ENCODE measurements at places on chromosomes 16 and 17. TPM values are rescaled to one million over a fixed set of nuclear protein-coding genes. Genes with fewer than 3 reads are reported as not detected.

DNA sequence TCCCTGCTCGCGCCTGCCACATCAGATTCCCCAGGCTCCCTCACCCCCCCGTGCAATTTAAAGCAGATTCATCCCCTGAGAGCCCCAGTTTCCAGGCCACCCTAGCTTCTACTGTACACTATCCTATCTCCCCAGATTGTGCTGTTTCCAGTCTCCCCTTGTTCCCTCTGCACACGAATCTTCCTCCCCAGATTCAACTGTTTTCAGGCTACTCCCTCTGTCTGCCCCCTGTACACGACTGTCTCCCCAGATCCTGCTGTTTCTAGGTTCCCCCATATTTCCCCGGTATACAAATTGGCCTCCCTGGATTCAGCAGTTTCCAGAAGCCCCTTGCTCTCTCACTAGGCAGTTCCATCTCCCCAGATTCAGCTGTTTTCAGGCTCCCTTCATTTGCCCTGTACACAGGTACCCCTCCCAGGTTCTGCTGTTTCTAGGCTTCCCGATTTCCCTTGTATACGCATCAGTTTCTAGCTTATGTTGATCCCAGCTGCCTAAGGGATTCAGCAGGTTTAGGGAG is 22.9 kb downstream of the COPZ2 start:
- DNase-seq, result no peak

DNA sequence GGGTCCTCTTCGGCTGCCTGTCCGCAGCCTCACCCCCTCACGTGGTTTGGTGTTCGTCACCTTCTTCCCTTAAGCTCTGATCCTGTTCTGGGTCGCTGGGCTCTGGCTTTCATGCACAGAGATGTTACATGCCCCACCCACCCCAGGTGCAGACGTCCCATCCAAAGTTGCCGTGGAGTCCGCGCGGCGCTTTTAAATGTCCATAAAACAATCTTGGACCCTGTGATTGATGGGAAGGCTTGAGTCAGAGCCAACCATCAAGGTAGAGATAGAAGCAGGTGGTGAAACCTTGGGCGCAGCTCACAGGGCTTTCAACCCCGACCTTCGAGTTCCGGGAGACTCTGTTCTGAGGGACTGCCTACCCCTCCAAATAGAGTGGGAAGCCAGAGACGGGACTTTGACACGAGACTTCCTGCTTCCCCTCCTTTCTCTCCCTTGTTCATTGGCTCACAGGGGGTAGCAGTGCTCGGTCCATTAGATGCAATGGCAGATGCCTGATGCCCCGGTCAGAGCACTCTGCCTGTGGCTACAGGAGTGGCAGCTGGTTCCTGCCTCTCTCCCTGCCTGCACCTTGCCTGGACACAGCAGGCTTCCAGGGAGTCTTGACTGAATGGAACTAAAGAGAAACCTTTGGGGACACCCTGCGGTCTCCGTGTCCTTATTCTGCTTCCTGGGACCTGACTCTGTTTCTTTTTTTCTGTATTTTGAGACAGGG is 4.0 kb downstream of the ENGASE start:
- no peak for DNase-seq

DNA sequence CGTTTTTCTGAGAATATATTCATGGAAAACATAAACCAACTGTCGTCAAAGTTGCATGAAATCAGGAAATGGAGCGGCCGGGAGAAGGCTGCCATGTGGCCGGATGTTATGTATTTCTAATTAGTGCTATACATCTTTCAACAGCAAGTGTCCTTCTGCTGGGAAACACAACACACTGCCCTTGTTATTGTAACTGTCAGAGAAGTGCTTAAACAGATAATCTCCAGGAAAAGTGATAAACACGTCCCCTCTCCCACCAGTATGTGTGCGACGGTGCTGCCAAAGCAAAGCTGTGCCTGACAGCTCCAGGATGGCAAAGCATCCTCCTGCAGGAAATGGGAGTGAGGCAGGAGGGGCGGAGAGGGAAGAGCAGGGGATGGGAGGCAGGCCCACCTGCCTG is 111.8 kb downstream of the SMG6 start:
- DNase-seq, result peak; percentile 38

GRCh38 chr17:76723812-76724211 is 2.6 kb downstream of the JMJD6 start:
- no peak for DNase-seq

- DNase-seq, result no peak
Observed at GRCh38 chr17:50487213-50488096, 8.8 kb downstream of the RSAD1 start.

DNA sequence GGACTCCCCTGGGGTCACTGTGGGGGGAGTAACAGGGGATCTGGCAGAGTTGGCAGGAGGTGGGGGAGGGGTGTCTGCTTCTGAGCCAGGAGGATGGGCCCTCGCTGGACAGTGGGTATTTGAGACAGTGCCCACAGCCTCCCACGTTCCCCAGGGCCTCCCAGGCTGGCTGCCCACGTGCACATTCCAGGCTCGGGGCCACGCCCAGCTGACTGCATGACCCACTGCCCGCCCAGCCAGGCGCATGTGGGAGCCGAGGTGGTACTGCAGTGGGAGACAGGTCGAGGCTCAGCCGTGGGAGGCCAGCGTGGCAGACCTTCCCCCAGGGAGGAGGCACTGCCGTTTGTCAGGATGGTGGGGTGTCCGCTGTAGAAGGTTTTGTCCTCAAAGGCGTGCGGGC is 38.8 kb downstream of the BAHCC1 start:
- DNase-seq, result no peak

- no peak for DNase-seq
Observed at GRCh38 chr17:83073389-83074063, 5.9 kb upstream of the METRNL start.

GRCh38 chr17:7886227-7887037 is 2.2 kb upstream of the CHD3 start:
- DNase-seq, result peak; percentile 75

GRCh38 chr17:205817-206216 is 24.4 kb upstream of the DOC2B start:
- no peak for DNase-seq

DNA sequence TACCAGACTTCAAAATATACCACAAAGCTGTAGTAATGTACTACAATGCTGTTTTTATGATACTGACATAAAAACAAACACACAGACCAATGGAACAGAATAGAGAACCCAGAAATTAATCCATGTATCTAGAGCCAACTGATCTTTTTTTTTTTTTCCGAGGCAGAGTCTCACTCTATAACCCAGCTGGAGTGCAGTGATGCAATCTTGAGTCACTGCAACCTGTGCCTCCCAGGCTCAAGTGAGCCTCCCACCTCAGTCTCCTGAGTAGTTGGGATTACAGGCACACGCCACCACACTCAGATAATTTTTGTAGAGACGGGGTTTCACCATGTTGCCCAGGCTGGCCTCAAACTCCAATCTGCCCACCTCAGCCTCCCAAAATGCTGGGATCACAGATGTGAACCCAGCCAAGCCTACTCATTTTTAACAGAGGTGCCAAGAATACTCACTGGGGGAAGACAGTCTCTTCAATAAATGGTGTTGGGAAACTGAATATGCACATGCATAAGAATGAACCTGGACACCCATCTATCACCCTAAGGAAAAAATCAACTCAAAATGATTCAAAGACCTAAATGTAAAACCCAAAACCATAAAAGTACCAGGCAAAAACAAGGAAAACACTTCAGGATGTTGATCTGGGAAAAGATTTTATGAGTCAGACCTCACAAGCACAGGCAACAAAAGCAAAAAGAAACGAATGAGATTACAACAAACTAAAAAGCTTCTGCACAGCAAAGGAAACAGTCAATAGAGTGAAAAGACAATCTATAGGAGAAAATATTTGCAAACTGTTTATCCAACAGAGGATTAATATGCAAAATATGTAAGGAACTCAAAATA is 63.1 kb downstream of the STX8 start:
- no peak for DNase-seq

DNA sequence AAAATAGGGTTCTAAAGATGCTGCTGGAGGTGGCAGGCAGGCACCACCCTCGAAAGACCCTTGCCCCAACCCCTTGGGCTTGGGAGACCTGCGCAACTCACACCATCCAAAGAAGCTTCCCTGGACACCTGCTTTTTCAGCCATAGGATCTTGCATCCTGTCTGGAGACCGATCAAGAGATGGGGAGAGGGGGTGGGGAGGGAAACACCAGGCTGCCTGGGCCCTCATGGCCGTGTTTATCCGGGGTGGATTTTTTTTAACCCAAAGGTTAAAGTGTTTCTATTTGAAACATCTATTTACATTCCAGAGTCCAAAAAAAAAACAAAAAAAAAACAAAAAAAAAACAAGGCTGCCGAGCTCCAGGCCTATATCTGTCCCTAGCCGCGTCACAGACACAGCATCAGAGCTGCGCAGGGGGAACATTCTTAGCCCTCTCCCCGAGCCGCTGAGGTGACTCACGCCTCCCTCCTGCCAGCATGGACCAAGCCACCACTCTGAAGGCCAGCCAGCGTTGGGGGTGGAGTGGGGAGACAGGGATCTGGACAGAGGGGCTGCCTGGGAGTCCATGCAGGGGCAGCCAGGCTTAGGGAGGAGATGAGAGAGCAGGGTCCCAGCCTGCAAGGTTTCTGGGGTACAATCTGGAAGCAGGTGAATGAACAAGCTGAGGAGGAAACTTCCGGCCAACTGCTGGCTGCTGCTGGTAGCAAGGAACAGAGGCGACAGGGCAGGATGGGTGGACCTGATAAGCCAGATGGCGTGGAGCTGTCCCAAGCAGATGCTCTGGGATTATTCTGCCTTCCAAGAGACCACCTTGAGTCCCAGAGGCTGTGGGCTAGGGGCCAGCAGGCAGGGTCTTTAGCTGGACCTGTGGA is 14.8 kb downstream of the HDAC5 start:
- peak; percentile 79 for DNase-seq

- no peak for DNase-seq
Observed at GRCh38 chr16:20899071-20899470, 1.1 kb downstream of the DCUN1D3 start.

DNA sequence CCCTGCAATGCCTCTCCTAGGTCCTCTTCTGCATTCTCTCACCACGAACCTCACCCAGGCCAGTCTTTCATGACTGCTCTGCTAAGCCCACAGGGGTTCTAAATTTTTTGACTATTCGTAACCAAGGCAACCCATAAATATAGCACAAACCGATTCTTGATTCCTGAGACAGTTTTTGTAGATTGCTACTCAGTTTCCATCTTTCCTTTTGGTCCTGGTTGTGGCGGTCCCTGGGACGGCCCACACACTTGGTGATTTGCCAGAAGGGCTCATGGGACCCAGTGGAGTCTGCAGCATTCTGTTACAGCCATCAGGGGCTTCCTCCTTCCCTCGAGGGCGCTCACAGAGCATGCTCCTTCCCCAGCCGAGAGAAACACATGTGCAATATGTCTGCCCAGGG is 23.4 kb upstream of the MGAT5B start:
- DNase-seq, result no peak

- DNase-seq, result no peak
Observed at GRCh38 chr16:88077328-88078108, 126.3 kb downstream of the BANP start.

DNA sequence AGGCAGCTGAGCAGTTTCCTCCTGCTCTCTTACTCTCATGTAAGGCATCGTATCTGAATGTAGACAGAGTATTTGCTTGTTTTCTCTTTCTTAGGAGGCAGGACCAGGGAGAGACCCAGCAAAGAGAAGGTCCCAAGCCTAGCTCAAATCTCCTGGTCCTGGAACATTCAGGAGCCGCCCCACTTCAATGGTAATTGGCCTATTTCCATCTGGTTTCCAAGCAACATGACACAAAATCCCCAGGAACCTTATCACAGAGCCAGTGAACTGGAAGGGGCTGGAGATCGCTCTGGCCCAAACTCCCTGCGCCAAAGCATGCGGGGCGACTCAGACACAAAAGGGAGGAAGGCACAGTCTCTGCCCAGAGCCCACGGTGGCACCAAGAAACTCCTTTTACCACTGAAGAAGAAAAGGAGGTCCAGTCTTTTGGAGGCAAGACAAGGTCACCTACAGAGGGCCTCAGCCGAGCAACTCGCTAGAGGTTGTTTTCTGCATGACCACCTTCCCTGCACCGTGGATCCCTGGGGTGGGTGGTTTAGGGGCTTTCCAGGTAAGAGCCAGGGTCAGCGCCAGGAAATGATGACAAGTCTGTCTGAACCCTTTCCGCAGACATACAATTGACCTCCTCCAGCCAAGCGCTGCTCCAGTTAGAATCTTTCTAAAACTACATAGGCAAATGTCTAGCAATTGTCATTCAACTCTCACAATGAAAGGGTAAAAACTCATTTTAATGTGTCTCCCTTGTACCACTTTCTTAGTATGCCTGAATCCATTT is 394.7 kb downstream of the SOX9 start:
- no peak for DNase-seq

GRCh38 chr17:47687748-47688147 is 6.2 kb upstream of the TBKBP1 start:
- DNase-seq, result no peak

DNA sequence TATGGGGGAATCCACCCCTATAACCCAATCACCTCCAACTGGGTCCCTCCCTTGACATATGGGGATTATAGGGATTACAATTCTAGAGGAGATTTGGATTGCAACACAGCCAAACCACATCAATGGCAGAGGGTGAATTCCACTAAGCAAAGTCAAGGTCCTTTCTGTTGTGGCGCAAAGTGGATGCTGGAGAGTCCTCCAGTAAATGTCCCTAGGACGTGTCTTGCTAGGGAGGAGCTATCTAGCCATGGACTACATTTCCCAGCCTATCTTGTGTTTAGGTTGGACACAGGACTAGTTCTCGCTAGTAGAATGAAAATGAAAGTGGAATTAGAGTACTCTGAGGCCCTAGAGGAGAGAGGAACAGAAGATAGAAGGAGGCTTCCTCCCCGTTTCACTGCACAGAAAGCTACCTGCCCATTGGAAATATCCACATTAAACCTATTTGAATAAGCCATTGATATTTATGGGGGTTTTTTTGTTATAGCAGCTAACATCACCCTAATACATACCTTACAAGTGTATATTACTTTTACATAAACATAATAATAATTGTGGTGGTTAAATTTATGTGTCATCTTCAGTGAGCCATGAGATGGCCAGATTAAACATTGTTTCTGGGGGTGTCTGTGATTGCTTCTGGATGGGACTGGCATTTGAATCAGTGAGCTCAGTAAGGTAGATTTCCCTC is 56.7 kb upstream of the ERCC4 start:
- DNase-seq, result no peak

DNA sequence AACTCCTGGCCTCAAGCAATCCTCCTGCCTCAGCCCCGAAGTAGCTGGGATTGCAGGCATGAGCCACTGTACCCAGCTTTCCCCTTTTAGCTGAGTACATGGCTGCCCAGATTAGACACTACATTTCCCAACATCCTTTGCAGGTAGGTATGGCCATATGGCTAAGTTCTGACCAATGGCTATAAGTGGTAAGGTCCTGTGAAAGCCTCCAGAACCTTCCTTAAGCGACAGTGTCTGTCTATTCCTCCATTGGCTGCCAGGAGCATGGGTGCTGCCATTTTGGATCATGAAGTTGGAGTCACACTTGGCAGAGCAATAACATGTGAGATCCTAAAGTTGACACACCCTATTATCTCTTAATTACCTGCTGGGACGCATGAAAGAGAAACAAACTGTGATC is 24.4 kb upstream of the CRHR1 start:
- DNase-seq, result no peak

The SOST gene
- total RNA-seq, result not detected

The LGALS9B gene
- not detected for total RNA-seq

The LITAFD gene
- not detected for total RNA-seq

The ZG16B gene
- total RNA-seq, result not detected

The TNFRSF17 gene
- total RNA-seq, result not detected

The TMEM204 gene
- 20.4 TPM for total RNA-seq

The MYH13 gene
- not detected for total RNA-seq

The MYLK3 gene
- 2.0 TPM for total RNA-seq

The ACBD4 gene
- total RNA-seq, result 26.4 TPM

The KRT16 gene
- 0.85 TPM for total RNA-seq

The CCR7 gene
- 1.4 TPM for total RNA-seq
